Kidney capillary endothelial cell (primary cell): ENCODE measurements at places on chromosomes 11 and 22.

- DNase-seq, result no peak
Observed at GRCh38 chr11:127143251-127143650, 142.7 kb upstream of the KIRREL3 start.

GRCh38 chr11:125376117-125376516 lies 119.9 kb downstream of the FEZ1 start:
- no peak for DNase-seq

- no peak for DNase-seq
Observed at GRCh38 chr22:22507743-22508273, 734 bp downstream of the ZNF280B start.

GRCh38 chr11:76147106-76147740 lies 59.1 kb downstream of the WNT11 start:
- no peak for DNase-seq

- no peak for DNase-seq
Observed at GRCh38 chr11:57357856-57358255, 19.7 kb downstream of the P2RX3 start.

DNA sequence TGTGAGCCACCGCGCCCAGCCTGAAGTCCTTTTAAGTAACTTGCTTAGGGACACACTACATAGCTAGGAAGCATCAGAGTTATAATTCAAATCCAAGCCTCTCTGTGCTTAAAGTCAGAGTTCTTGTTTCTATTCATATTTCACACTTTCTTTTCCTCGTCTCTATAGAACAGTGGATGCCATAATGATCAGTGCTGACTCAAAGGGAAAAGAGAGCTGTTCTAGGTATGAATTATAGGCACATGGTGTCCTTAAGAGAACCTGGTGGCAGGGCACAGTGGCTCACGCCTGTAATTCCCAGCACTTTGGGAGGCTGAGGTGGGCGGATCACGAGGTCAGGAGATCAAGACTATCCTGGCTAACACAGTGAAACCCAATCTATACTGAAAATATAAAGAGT lies 400.2 kb upstream of the DDI1 start:
- DNase-seq, result no peak

DNA sequence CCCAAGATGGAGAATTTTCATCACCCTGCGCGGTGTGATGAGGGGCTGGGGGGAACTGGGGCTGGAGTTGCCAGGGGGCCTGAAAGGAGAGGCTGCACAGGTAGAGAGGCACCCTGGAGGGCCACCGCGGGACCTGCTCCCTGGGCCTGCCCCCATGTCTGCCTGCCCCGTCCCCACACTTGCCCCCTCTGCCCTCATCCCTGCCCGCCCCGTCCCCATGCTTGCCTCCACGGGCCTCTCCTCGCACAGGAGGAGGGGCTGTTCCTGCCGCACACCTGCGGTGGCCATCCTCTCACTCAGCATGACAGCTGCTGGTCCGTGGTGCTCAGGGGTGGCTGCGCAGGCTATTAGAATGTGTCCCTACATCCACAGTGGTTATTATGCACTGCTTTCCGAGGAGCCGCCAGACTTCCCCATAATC lies 43.5 kb downstream of the LINC01488 start:
- no peak for DNase-seq

GRCh38 chr11:125945797-125946520 lies at the start of gene VSIG10L2:
Gene VSIG10L2 (plus strand): TSS chr11:125946044. CDS start chr11:125946056, 12 bp downstream.
- DNase-seq, result no peak

DNA sequence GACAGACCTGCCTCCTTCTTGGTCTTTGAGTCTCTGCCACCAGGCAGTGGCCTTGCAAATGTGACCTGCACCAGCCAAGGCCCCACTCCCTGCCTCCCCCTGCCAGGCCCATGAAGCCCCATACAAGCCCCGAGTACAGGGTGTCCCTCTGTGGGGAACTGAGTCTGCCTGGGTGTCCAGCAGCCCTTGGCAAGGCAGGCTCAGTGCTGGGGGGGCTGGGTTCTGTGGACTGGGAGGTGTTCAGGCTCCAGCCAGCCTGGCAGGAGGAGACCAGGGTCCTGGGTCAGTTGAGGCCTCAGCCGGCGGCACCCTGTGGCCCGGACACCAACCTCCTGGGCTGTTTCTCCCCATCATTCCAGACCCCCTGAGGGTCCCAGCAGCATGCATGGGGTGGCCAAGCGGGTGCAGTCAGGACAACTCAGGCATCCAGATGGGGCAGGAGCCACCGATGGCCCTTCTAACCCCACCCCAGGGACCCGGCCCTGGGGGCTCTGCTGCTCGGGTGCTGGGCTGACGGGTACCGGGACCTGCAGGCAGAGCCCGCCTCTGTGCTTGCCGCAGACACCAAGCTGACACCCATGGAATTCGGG lies 5.7 kb downstream of the MUC5AC start:
- DNase-seq, result no peak
